KG1 (cell line): ENCODE measurements at places on chromosomes 6 and 20.

DNA sequence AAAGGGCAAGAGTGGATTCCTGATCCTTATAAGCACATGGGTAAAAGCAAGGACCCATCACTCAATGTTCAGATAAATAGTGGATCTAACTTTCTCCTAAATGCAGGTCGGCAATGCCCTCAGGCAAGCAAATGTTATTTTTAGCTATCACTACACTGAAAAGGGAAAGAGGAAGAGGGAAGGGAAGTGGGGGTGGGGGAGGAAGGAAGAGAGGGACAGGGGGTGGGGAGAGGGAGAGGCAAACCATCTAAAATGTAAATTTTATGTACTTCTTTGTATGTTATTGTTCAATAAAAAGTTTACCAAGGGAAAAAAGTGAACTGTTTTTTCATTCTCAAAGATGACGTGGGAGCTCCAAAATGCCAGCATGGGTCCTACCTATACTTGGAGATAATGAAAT, 44.2 kb downstream of the CHD6 start:
- DNase-seq, result no peak

DNA sequence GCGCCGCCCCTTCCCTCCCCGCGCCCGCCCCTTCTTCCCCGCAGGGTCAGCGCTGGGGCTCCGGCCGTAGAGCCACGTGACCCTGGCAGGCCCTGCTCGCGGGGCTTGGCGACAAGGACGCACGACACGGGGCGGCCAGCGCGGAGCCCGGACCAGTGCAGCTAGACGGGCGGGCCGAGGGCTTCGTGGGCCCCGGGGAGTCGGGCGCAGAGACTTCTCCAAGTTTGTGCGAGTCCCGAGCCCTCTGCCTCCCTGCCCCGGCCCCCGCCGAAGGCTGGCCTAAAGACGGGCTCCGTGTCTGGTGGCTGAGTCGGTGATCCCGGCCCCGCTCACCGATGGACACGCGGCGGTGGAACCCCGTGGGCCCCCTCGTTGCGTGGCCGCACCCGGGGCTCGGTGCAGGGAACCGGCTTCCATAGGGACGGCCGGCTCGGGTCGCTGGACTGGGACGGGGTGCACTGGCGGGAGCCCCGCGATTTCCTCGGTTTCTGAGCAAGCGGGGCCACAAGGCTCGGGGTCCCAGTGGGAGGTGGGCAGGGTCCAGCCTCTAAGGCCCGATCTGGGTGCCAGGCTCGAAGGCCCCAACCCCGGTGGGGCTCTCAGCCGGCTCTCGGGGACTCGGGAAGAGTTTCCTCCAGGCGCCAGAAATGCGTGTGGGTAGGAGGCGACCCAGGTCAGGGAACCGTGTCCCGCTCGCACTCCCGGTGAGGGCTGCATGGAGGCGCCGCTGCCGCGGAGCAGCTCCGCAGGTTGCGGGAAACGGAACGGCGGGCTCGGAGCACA, 452 bp upstream of the GATA5 start:
- no peak for DNase-seq

DNA sequence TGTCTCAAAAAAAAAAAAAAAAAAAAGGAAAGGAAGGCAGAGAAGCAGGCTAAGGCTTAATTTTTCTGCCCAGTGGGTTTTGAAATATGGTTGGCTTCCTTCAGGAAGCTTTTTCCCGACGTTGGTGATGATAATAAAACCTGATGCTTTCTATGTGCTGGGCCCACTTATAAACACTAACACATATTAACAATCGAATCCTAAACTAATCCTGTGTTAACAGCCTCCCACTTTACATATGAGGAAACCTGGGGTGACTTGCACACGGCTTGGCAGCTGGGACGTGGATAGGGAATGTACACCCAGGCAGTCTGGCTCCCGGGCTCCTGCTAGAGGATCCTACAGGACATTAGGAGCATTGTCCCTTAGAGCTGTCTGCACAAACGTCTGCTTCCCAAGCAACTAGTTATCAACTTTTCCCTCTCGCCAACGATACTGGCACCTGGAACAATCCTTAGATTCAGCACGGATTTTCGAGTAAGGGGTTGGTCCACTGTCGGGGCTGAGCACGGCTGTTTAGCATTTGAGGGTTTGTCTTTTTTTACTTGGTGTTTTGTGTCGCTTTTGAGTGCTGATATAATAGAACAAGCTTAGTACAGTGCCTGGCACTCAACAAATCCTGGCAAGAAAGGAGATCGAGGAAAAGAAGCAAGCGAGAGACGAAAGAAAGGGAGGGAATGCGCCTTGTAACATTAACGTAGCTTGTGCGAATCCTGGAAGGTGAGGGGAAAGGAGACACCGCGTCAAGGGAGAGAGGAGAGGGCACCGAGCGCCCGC, 622 bp upstream of the KIZ start:
- peak; percentile 59 for DNase-seq

- DNase-seq, result no peak
These were observed 32.7 kb downstream of the CHMP4B start for GRCh38 chr20:33843854-33844253.

DNA sequence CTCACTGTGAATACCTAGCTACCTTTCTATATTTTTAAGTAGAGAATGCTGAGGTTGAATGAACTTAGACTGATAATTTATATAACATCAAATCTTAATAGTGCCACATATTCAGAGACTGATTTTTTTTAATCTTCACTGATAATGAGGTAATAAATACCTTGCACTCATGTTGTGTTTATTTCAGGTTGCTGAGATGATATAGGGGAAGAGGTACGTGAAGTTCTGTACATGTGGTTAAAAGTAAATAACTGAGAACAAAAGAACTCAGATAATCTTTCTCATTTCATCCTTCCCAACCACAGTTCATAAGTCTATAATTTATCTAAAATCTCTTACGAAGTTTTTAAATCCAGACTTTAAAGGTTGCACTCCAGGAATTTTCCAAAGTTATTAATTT, 6.4 kb downstream of the NHSL1 start:
- DNase-seq, result no peak

DNA sequence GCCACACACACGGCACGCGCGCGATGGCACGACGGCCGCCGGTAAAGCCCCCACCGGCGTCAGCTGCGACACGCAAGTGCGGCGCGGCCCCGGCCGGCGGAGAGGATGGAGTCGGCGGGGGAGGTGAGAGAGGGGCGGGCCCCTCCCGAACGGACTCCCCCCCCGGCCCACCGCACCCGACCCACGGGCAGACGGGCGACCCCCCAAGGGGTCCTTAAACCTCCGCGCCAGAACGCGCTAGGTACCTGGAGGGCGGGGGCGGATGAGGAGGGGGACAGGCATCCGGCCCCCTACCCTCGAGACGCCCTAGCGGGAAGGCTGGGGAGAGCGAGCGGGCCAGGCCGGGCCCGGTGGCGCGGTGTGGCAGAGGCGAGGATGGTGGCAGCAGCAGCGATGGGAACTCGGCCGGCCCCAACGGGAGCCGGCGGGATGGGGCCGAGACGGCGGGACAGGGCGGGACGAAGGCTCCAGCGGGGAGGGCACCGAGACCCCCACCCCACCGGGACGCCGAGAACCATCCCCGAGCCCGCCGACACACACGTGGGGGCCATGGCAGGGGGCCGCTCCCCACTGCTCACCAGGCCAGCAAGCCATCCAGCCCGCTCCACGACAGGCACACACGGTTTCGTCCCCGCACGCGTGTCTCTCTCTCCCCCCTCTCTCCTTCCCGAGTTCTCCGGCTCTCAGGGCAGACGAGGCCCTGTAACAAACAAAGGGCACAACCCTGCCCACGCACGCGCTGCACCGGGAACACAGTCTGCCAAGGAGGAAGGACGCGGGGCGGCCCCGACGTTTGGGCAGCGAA, 1515.4 kb upstream of the DEFB115 start:
- DNase-seq, result no peak

GRCh38 chr6:54992789-54993188, 146.2 kb downstream of the FAM83B start:
- no peak for DNase-seq

DNA sequence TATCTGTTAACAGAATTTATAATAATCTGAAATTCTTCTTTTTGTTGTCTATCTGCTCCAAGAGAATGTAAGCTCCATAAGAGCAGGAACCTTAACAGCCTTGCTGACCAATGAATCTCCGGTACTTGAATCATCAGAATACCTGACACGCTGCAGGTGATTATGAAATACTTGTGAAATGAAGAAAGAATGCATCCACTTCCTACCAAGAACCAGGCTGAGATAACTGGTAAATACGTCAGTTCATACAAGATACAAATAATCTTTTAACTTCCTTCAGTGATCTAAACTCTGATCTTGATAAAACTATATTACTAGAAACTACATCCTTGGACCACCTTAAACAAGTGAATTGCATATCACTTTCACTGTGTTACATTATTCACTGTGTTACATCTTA, 116.2 kb downstream of the MAP3K5 start:
- no peak for DNase-seq
